ENCODE measurements at places on chromosomes 5 and 9.

GRCh38 chr9:136701668-136702053 lies 10.7 kb upstream of the DIPK1B start:
- DNase-seq, result no peak

- no peak for DNase-seq
These were observed 90.7 kb downstream of the PPARGC1B start for GRCh38 chr5:149820536-149821510.

DNA sequence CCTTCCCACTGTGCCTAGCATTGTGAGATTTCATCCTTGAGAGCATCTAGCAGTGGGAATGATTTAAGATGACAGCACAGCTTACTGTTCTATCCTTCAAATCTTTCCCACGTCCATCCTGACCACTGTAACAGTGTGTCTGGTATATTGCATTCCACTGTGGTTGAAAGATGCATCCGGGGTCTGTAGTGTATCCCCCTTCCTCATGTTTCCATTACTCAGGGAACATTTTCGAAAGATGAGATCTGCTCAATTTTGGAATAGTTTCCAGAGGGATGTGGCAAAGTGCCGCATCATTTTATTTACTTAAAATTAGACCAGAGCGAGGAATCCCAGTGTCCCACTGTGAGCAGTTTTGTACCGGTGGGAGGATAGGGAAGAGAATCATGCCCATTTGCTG lies 407.1 kb upstream of the PAPPA start:
- DNase-seq, result no peak

- no peak for DNase-seq
These were observed 213.6 kb downstream of the AGTPBP1 start for GRCh38 chr9:85528142-85528541.

- DNase-seq, result no peak
These were observed 237.5 kb downstream of the CHSY3 start for GRCh38 chr5:130141659-130142320.

- DNase-seq, result no peak
These were observed 31.0 kb downstream of the TTC1 start for GRCh38 chr5:160039810-160040470.

GRCh38 chr5:132458226-132458560 lies 32.4 kb downstream of the IRF1 start:
- no peak for DNase-seq

DNA sequence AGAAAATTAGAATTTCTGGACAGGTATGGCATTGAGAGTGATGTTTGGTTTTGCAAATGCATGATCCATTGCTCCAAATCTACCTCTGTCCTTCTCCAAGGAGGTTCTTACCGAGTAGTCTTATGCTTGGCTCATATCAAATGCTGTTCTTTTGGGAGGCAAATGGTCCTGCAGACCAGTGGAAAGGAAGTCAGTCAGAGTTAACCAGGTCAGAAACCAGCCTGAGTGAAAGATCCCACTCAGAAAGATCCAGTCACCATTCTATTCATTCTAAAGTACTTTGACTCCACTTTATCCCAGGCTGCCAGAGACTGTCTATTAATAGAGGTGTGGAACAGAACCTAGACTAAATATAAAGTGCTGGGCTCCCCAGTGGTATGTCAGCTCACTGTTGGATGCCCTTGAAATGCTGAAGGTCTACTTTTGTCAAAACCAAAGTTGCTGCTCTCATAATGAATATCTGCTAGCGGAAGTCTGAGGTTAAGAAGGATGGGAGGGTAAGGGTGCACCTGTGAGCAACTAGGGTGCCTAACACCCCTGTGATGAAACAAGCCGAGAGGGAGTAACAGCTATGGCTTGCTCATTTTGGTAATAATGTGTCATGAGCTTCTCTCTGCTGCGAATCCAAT lies 302.2 kb downstream of the ZNF608 start:
- DNase-seq, result no peak

GRCh38 chr9:120783602-120784047 lies 9.6 kb downstream of the FBXW2 start:
- no peak for DNase-seq

- DNase-seq, result no peak
These were observed 426.6 kb upstream of the WWC1 start for GRCh38 chr5:167864801-167865200.

DNA sequence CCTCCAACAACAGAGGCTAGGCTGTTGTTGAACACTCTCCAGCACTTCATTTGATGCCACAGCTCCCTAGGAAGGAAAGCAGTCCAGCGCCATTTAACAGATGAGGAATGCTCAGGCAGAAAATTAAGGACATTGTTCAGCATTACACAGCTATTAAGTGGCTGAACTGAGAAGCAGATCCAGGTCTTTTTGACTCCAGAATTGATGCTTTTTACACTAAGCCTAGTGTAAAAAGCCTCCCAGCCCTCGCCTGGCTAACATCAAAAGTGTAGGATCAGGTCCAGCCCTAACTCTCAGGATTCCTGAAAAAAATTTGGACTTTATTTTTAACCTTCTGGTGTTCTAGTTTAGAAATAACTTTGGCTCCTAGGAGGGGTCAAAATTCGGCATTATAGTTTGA lies 106.4 kb upstream of the SMC5 start:
- DNase-seq, result no peak

- DNase-seq, result no peak
These were observed 56.4 kb upstream of the ISL1 start for GRCh38 chr5:51326844-51327243.

DNA sequence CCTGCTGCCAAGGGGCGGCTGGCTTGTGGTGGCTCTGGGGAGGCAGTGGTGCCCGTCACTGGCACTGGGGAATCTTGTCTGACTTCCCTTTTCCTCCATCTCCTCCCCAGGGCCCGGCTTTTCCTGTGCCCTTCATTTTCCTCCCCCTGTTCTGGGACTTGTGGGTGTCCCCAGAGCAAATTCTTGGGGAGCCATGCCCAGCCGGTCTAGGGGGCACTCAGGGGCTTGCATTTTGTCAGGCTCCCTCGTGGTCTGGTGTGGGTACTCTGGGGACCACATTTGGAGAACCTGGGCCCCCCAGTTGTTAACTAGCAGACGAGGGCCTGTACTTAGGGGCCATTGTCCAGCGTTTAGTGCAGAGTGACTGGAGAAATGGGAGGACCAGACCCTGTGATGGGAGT lies 105.2 kb upstream of the IER5L start:
- no peak for DNase-seq

GRCh38 chr9:133200631-133201030 lies 8.4 kb downstream of the OBP2B start:
- DNase-seq, result no peak

DNA sequence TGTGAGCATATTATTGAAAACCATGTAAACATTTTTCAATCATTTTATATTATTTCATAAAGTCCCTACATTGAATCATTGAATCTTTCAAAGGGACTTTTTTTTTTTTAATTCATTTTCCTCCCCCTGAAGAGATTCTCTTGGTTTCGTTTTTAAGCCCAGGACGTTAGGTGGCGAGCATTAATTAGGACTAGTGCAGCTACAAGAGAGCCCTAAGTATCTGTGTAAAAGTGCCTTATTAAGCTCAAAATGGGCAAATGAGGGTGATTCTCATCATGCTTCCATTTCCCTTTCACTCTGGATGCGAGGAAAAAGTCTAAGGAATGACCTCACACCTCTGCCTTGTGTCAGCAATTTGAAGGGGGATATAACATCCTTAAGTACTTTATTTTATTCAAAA lies 517.9 kb upstream of the ITGA1 start:
- DNase-seq, result no peak

- DNase-seq, result no peak
These were observed 11.4 kb upstream of the DAB2IP start for GRCh38 chr9:121640076-121640475.

DNA sequence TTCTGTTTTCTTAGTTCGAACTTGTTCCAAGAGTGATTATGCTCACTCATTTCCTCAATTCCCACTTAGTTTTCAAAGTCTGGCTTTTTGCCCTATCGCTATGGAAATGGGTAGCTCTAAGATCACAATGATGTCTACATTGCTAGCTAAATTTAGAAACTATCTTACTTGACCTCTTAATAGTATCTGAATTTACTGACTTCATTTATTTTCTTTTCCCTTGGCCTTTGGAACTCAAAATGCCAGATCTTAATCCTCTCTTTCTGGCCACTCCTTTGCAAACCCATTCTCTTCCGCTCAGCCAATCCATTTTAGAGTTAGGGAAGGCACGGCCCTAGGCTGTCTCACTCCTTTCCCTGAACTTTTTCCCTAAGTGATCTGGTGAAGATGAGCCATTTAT lies 137.0 kb downstream of the FER start:
- no peak for DNase-seq

DNA sequence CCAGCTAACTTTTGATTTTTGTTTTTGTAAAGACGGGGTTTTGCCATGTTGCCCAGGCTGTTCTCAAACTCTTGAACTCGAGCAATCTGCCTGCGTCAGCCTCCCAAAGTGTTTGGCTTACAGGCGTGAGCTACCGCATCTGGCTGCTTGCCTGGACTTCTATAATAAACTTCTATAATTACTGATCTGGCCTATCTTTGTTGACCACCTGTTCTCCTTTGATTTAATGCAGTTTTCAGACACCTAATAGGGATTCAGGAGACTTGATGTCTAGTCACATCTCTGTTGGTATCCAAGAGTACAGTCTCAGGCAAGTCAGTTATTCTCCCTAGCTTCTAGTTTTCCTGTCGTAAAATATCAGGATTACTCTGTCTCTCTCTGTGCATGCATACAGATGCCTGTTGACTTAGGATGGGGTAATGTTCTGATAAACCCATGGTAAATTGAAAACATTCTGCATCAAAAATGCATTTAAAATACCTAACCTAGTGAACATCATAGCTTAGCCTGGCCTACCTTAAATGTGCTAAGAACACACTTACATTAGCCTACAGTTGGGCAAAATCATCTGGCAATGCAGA lies 51.5 kb upstream of the NR3C1 start:
- no peak for DNase-seq

- no peak for DNase-seq
These were observed 84.9 kb upstream of the ASS1 start for GRCh38 chr9:130359819-130360218.

- no peak for DNase-seq
These were observed 106.0 kb downstream of the FRMD3 start for GRCh38 chr9:83432104-83432627.

- no peak for DNase-seq
These were observed 744 bp downstream of the TARS1 start for GRCh38 chr5:33441241-33442177.

DNA sequence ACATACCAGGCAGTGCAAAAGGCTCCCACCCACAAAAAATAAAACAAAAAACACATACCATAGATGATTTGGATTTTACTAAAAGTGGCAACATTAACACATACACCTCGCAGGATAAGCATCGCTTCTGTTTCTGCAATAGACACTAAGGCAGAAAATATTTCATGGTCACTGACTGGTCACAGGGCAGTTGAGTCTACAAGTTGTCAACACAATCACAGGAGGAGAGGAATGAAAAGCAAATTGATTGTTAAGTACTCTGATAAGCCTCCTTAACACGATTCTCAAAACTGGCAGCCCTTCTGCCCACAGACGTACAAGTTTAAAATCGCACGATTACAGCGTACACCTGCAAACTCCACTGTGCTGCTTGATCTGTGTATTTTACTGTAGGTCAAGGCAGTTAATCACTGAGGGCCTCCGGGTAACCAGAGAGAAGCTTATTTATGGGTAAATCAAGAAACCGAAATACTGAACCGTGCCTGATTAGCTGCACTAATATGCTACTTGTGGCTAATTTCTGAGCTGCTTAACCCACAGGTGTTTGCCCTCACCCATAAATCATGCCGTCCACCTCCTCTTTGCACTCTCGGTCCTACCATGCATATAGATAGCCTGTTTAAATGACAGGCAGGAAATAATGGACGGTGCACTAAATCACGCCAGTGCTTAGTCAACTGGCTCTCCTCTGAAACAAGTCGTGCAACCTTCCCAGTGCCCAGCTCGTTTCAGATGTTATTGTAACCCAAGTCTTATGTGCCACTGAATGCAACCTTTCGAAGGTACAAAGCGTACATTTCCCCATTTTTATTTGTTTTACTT lies 659.4 kb upstream of the ADAMTS16 start:
- no peak for DNase-seq

DNA sequence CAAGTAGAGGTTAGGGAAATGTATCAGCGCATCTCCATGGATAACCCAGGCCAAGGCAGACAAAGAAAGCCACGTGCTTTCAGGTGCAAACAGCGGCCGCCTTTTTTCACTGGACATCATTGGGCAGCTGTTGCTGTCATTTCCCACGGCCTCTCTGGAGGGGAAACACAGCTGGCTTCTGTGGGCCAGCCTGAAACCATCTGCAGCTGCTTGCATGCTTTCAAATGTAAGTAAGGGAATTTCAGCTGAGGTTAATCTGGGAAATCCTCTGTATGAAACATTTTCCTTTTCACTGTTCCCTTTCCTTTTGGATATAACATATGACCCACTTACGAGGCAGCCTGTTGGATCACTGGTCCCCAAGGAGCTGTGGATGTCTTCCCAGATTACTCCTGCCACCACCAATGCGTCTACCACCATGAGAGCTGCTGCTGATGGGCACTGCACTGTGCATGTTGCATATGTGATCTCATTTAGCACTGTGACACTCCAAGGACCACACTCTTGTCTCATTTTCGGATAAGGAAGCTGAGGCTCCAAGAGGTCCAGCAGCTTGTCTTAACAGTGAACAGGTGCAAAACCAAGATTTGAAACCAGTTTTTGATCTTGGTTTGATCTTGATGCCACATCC lies 106.3 kb downstream of the C9orf152 start:
- no peak for DNase-seq

- DNase-seq, result no peak
These were observed 2.1 kb downstream of the ITGA1 start for GRCh38 chr5:52789851-52790250.

GRCh38 chr5:62596096-62596495 lies 17.5 kb downstream of the LRRC70 start:
- no peak for DNase-seq

DNA sequence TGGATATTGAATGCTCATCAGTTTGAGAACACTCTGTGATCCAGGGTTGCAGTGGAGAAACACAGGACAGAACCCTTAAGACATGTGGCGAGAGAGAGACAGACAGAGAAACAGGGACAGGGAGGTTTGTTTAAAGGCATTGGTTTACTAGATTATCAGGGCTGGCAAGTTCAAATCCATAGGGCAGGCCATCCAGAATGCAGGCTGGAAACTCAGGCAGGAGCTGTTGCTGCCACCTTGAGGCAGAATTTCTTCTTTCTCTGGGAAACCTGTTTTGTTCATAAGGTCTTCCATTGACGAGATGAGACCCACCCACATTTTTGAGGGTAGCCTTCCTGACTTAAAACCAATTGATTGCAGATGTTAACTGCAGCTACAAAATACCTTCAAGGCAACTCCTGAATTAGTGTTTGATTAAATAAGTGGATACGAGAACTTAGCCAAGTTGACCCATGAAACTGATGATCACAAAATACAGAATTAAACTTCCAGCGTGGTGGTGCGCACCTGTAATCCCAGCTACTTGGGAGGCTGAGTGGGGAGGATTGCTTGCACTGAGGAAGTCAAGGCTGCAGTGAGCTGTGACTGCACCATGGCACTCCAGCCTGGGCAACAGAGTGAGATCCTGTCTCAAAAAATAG lies 55.9 kb downstream of the NSUN2 start:
- no peak for DNase-seq

- no peak for DNase-seq
These were observed 353.5 kb upstream of the CDH6 start for GRCh38 chr5:30839956-30840355.

Measured in activated naive CD8-positive, alpha-beta T cell treated with anti-CD3 and anti-CD28 coated beads, Interleukin-2, amount 50 U/mL, for 16 hours (primary cell).